ENCODE measurements at places on chromosomes 6 and 20.

DNA sequence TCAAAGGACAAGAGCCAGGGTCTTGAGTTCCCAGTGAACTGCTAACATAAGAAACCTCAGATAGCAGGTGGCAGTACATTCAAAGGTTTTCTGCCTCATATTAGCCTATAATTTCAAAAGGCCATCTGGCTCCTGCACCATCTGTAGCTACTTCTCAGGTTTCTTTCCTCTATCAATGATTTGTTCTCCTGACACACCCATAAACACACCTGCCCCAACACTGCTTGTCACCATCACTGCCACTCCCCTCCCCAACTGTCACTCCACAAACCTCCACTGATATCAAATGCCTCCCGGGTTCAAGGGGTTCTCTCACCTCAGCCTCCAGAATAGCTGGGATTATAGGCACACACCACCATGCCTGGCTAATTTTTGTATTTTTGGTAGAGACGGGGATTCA is 152.7 kb upstream of the SLC22A16 start:
- no peak overlapping the region for H3K4me3 ChIP-seq
- H3K27me3 ChIP-seq: no peaks in the 10 kb centered on the region
- no peaks in the 10 kb centered on the region for H3K36me3 ChIP-seq
- no peak for DNase-seq
- H3K4me1 ChIP-seq: no peaks in the 10 kb centered on the region

DNA sequence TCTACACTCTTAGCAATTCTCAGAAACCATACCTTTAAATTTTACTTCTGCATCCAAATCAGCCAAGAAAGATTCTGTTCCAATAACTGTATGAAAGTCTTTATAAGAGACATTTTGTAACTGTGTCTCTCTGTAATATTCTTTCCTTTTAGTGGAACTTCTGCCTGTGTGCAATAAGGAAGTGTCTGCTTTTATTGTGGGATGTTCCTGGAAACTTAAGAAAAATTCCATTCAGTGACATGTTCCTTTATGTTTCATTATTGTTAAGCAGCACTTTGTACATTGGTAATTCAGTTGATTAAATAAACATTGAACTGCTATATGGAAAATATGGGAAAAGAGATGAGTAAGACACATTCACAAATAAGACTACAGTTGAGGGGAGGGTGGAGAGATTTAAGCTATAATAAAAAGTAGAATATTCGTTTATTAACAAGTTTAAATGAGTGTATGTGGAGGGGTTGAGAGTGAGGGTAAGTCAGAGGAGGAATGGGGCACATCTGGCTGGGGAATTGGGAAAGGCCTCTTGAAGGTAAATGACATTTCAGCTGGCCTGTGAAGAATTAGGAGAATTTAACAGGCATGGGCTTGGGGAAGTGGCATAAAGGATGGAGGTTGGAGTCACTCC is 11.9 kb downstream of the NUS1 start:
- H3K27ac ChIP-seq: no peak overlapping the region
- peaks cover 25% of the 10 kb centered on the region for H3K36me3 ChIP-seq
- H3K4me1 ChIP-seq: peaks cover 53% of the 10 kb centered on the region
- no peaks in the 10 kb centered on the region for H3K27me3 ChIP-seq
- no peak overlapping the region for H3K4me3 ChIP-seq

GRCh38 chr6:5562277-5562676 is 301.0 kb downstream of the FARS2 start:
- no peaks in the 10 kb centered on the region for H3K27me3 ChIP-seq
- peaks cover 10% of the 10 kb centered on the region for H3K36me3 ChIP-seq
- H3K4me1 ChIP-seq: peaks cover 19% of the 10 kb centered on the region
- DNase-seq: no peak
- no peak overlapping the region for H3K27ac ChIP-seq
- no peak overlapping the region for H3K4me3 ChIP-seq

- H3K36me3 ChIP-seq: no peaks in the 10 kb centered on the region
- no peak overlapping the region for H3K27ac ChIP-seq
- peaks cover 11% of the 10 kb centered on the region for H3K27me3 ChIP-seq
- DNase-seq: no peak
- H3K4me1 ChIP-seq: no peaks in the 10 kb centered on the region
These were observed 187.8 kb upstream of the PHACTR1 start for GRCh38 chr6:12528581-12529363.

DNA sequence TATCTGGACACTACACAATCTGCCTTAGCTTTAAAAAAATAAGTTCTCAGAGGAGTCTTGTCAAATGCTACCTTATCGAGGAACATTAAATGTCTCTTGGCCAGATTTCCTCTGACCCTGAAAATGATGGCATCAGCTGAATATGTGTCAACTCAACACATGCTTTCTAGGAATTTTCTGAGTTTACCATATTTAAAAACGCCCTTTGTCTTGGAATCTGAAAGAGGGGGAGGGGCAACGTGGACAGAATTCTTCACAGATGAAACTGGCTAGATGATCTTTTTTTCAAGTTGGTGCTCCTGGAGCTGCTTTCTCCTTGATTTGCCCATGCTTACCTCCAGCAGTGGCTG is 5.1 kb downstream of the SOX4 start:
- no peak overlapping the region for H3K4me3 ChIP-seq
- no peak overlapping the region for H3K27ac ChIP-seq
- no peak for DNase-seq
- peaks cover 51% of the 10 kb centered on the region for H3K27me3 ChIP-seq

- peaks cover 2% of the 10 kb centered on the region for H3K4me1 ChIP-seq
- H3K36me3 ChIP-seq: peaks cover 43% of the 10 kb centered on the region
- H3K4me3 ChIP-seq: no peak overlapping the region
- DNase-seq: no peak
- no peaks in the 10 kb centered on the region for H3K27me3 ChIP-seq
These were observed 30.1 kb downstream of the TMEM74B start for GRCh38 chr20:1154691-1155090.

DNA sequence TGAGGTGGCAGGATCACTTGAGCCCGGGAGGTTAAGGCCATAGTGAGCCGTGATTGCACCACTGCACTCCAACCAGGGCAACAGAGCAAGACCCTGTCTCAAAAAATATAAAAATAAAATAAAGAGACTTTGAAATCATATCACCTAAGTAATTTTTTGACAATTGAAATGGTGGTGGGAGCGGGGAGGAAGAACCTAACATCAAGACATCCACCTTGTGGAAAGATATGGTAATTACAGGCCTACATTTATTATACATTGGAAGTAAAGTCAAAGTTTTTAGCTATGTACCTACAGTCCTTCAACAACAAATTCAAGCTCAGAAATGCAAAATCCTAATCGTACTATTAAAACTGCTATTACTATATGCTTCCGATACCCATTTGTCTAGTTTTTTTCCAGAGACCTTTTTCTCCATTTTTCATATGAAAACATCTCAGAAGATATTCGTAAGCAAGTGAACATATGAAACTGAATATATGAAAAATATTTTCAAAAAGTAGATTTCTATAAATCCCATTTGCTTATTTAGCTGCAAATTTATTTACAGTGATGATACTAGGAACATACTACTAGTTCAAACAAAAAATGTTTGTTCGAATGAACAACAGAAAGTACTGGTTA is 83.3 kb downstream of the SYCP2 start:
- H3K4me1 ChIP-seq: no peaks in the 10 kb centered on the region
- H3K4me3 ChIP-seq: no peak overlapping the region
- no peak for DNase-seq
- no peak overlapping the region for H3K27ac ChIP-seq
- H3K27me3 ChIP-seq: no peaks in the 10 kb centered on the region
